Heart right ventricle (tissue), 16 donors: ENCODE measurements at places on chromosomes 7 and 10.

DNA sequence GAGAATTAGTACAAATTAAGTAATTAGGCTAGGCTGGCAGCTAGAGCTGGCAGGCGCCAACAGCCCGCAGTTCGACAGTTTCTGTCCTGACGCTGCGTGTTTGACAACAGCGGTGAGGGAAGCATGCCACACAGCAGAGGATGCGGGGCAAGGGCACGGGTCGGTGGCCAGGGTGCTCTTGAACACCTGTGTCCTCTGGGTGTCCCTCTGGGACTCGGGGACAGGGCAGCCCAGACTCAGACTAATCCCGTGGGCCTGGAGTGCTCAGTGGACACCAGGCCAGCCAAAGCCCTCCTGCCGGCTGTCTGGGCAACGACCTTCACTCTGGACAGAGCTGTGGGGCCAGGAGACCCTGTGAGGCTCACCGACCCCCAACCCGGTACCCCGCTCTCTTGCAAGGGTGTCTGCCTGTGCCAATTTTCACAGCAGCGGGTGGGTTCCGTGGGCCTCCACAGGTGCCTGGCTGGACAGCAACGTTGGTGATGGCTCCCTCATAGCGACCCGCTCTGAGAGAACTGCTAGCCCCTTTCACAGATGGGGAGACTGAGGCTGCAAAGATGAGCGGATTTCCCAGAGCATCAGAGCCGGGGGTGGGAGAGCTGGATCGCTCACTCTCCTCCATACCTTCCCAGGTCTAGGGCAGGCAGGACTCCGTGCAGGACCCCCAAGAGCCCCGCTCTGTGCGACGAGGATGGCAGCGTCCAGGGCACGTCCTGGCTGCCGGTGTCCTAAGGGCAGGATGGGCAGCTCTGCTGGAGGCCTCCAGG is 48.5 kb downstream of the FOXL3 start:
- H3K27ac ChIP-seq: no peak overlapping the region
- no peaks in the 10 kb centered on the region for H3K27me3 ChIP-seq
- peaks cover 15% of the 10 kb centered on the region for H3K4me1 ChIP-seq
- H3K36me3 ChIP-seq: no peaks in the 10 kb centered on the region

DNA sequence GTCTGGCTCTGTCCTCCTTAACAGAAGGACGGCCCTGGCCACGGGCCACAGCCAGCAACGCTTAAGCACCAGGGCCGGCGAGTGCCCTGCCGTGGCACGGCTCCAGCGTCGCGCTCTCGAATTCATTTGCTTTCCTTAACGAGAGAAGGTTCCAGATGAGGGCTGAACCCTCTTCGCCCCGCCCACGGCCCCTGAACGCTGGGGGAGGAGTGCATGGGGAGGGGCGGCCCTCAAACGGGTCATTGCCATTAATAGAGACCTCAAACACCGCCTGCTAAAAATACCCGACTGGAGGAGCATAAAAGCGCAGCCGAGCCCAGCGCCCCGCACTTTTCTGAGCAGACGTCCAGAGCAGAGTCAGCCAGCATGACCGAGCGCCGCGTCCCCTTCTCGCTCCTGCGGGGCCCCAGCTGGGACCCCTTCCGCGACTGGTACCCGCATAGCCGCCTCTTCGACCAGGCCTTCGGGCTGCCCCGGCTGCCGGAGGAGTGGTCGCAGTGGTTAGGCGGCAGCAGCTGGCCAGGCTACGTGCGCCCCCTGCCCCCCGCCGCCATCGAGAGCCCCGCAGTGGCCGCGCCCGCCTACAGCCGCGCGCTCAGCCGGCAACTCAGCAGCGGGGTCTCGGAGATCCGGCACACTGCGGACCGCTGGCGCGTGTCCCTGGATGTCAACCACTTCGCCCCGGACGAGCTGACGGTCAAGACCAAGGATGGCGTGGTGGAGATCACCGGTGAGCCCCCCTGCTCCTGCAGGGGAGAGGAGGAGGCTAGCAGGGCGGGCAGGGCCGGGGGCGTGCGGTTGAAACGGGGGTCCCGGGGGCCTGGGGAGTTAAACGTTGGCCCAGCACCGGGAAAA is at the start of gene HSPB1:
Gene HSPB1, plus strand, starts transcription at position 327 of the 855 bp plus-strand sequence. Its CDS starts 40 bp downstream, at position 367.
- peaks cover 14% of the 10 kb centered on the region for H3K36me3 ChIP-seq
- H3K4me3 ChIP-seq: peak within 1 kb of the TSS; percentile 98
- DNase-seq: peak; percentile 97
- H3K27ac ChIP-seq: peak within 1 kb of the TSS; percentile 99
- H3K27me3 ChIP-seq: no peaks in the 10 kb centered on the region

GRCh38 chr10:28669227-28670173 is 7.8 kb upstream of the BAMBI start:
- H3K4me3 ChIP-seq: no peak overlapping the region
- H3K27me3 ChIP-seq: no peaks in the 10 kb centered on the region
- no peaks in the 10 kb centered on the region for H3K36me3 ChIP-seq

DNA sequence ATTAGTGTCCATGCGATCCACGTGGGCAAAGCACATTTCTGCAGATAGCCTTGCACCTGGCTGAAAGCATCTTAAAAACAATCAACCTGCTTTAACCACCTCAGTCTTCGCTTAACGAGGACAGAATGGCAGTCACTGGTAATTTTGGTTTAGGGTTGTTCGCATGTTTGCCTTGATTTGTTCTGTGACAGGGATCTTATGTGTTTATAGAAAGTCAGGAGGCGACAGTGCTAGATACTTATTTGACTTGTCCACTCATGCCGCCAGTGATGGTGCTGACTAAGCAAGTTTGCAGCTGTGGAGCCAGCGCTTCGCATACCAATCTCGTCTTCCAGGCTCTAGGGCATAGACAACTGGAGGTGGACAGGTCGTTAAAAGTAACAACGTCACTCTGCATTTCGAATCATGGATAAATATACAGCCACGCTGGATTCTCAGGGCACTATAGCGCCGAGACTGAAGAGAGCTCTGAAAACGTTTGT is 1.2 kb upstream of the TMEM243 start:
- peak overlapping the region; percentile 37 for H3K27ac ChIP-seq
- peaks cover 4% of the 10 kb centered on the region for H3K27me3 ChIP-seq
- no peak for DNase-seq
- peak overlapping the region; percentile 90 for H3K4me3 ChIP-seq
- no peaks in the 10 kb centered on the region for H3K4me1 ChIP-seq

DNA sequence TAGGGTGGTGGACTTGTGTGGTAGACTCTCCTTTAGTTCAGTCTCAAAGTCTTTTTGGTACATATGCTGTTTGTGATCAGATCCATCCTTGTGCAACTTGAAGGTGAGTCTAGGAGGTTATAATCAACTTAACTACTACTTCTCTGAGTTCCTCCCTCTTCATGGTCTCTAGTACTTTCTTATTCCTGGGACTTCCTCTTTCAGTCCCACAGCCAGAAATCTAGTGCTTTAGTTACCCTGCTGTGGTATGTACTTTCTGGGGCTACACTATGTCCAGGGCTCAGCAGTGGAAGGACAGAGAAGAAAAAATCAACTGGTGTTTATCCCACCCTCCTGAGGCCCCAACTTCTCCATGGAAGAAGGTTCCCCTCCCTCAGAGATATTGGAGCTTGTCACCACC is 19.4 kb upstream of the ATAD1 start:
- no peak overlapping the region for H3K27ac ChIP-seq
- H3K27me3 ChIP-seq: no peaks in the 10 kb centered on the region
- H3K4me1 ChIP-seq: no peaks in the 10 kb centered on the region
- no peaks in the 10 kb centered on the region for H3K36me3 ChIP-seq

DNA sequence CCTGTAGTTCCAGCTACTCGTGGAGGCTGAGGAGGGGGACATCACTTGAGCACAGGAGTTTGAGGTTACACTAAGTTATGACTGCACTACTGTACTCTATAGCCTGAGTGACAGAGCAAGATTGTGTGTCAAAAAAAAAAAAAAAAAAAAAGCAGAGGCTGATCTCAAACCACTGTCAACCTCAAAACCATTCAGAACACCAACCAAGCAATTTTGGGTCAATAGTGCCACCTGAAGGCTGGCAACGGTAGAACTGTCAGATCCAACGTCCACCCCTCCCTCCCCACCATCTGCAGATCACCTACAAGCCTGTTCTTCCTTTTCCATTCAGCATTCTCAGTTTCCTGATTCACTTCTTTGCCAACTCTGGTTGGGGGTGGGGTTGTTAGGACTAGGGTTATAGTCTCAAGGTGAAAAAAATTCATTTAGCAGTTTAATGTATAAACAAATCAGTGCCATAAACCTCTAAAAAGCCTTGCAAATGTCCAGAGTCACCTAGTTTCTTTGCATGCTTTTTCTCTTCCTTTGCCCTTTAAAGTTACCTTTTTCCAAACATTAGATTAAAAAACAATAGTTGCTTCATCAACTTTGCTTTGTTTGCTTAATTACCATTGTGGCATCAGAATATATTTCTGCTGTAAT is 2.6 kb downstream of the MRPS33 start:
- peak; percentile 23 for DNase-seq
- peaks cover 14% of the 10 kb centered on the region for H3K4me1 ChIP-seq
- H3K27me3 ChIP-seq: no peaks in the 10 kb centered on the region
- no peak overlapping the region for H3K4me3 ChIP-seq
- H3K27ac ChIP-seq: no peak overlapping the region

DNA sequence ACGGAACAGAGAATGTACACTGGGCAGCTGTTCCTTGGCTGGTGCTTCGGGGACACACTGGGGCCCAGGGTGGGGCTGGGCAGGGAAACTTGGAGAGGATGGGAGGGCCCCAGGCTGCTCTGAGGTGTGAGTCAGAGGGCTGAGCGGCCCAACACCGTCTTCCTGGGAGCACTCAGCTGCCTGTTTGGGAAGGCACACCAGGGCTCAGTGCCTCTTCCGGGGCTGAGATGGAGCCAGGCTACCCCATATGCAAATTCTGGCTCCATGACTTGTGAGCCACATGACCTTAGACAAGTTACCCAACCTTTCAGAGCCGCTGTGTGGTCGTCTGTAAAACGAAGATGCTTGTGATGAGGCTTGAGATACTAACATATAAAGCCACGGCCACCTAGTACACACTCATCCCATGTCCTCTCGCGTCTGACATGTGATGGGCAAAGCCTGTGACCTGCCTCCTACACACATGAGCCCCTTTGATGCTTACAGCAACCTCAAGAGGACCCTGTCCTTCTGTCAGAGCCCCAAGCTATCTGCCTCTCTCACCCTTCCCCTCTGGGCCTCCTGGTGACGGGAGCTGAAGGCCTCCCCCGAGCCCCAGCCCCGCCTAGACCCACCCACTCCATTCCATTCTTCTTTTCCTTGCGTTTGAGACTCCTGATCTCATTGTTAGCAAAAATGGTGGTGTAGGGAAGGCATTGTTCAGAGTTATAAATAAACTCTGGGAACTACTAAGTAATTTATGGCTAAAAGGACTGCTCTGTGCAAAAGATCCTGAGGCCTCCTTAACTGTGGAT is 26.1 kb downstream of the KLRG2 start:
- DNase-seq: no peak
- H3K4me3 ChIP-seq: no peak overlapping the region
- H3K27me3 ChIP-seq: no peaks in the 10 kb centered on the region
- no peaks in the 10 kb centered on the region for H3K36me3 ChIP-seq
- H3K4me1 ChIP-seq: no peaks in the 10 kb centered on the region

GRCh38 chr10:9863559-9864121 is 1154.0 kb upstream of the CELF2 start:
- no peak overlapping the region for H3K27ac ChIP-seq
- DNase-seq: no peak
- no peaks in the 10 kb centered on the region for H3K4me1 ChIP-seq
- no peak overlapping the region for H3K4me3 ChIP-seq

GRCh38 chr7:85065888-85066485 is 120.9 kb downstream of the SEMA3D start:
- H3K27me3 ChIP-seq: no peaks in the 10 kb centered on the region
- DNase-seq: no peak
- no peaks in the 10 kb centered on the region for H3K36me3 ChIP-seq
- H3K4me3 ChIP-seq: no peak overlapping the region

DNA sequence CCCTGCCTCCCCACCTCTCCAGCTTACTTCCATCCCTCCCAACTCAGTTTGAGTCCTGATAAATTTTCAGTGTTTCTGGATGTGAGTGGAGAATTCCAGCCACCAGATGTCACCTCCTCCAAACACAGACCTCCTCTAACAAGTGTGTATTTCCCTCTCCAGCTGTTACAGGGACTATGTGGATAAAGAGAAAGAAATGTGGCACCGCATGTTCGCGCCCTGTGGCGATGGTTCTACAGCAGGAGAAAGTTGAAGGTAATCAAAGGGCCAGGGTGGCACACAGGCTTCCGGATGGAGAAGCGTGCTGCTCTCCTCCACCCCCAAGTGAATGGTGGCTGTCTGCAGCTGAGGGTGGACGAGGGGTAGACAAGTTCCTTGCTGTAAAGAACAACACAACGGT is 14.7 kb downstream of the FKBP6 start:
- H3K27ac ChIP-seq: no peak overlapping the region
- peak; percentile 16 for DNase-seq
- H3K36me3 ChIP-seq: no peaks in the 10 kb centered on the region
- H3K4me1 ChIP-seq: no peaks in the 10 kb centered on the region

DNA sequence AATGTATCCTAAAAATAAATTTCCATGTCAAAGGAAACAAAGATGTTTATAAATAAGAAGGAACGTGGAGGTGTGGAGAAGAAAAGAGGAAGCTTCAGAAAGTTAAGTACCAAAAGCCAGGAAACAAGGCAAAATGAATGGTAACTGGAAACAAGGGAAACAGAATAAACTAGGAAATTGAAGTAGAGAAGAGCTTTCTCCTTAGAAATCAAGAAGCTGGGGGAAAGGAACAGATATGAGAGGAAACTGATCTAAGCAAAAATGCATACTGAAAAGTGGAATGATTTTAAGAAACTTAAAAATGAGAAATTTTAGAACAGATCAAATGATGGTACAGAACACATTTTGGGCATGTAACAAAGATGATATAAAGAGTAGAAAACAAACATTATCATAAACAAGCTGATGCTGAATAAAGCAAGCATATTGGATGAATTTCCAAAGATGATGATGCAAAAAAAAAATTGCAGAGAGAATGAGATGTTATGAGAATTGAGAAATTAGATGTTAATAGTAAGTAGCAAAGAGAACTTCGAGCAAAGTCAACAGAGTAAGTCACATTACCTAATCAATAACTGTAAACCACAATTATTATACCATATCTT is 1.9 kb downstream of the BRAF start:
- H3K27me3 ChIP-seq: no peaks in the 10 kb centered on the region
- H3K27ac ChIP-seq: peak overlapping the region; percentile 100
- DNase-seq: no peak
- no peaks in the 10 kb centered on the region for H3K36me3 ChIP-seq

- no peak overlapping the region for H3K4me3 ChIP-seq
- no peak for DNase-seq
- no peaks in the 10 kb centered on the region for H3K36me3 ChIP-seq
- H3K27ac ChIP-seq: no peak overlapping the region
- H3K27me3 ChIP-seq: no peaks in the 10 kb centered on the region
Observed at GRCh38 chr7:29005829-29006228, 47.7 kb upstream of the TRIL start.

GRCh38 chr7:116170180-116170579 is 40.2 kb upstream of the TES start:
- no peaks in the 10 kb centered on the region for H3K27me3 ChIP-seq
- no peak overlapping the region for H3K4me3 ChIP-seq
- H3K27ac ChIP-seq: no peak overlapping the region
- H3K4me1 ChIP-seq: no peaks in the 10 kb centered on the region

GRCh38 chr10:34941471-34942357 is 126.6 kb upstream of the PARD3 start:
- H3K36me3 ChIP-seq: no peaks in the 10 kb centered on the region
- H3K27me3 ChIP-seq: no peaks in the 10 kb centered on the region
- no peak overlapping the region for H3K27ac ChIP-seq
- no peaks in the 10 kb centered on the region for H3K4me1 ChIP-seq
- H3K4me3 ChIP-seq: no peak overlapping the region

- no peaks in the 10 kb centered on the region for H3K4me1 ChIP-seq
- DNase-seq: no peak
- no peak overlapping the region for H3K4me3 ChIP-seq
- no peaks in the 10 kb centered on the region for H3K36me3 ChIP-seq
- H3K27me3 ChIP-seq: no peaks in the 10 kb centered on the region
Observed at GRCh38 chr10:12358863-12359564, 9.7 kb downstream of the CAMK1D start.
